Stimulated activated CD8-positive, alpha-beta memory T cell treated with anti-CD3 and anti-CD28 coated beads, Interleukin-4, amount 100 ng/mL, for 4 hours (primary cell): ENCODE measurements at places on chromosomes 1 and 21.

DNA sequence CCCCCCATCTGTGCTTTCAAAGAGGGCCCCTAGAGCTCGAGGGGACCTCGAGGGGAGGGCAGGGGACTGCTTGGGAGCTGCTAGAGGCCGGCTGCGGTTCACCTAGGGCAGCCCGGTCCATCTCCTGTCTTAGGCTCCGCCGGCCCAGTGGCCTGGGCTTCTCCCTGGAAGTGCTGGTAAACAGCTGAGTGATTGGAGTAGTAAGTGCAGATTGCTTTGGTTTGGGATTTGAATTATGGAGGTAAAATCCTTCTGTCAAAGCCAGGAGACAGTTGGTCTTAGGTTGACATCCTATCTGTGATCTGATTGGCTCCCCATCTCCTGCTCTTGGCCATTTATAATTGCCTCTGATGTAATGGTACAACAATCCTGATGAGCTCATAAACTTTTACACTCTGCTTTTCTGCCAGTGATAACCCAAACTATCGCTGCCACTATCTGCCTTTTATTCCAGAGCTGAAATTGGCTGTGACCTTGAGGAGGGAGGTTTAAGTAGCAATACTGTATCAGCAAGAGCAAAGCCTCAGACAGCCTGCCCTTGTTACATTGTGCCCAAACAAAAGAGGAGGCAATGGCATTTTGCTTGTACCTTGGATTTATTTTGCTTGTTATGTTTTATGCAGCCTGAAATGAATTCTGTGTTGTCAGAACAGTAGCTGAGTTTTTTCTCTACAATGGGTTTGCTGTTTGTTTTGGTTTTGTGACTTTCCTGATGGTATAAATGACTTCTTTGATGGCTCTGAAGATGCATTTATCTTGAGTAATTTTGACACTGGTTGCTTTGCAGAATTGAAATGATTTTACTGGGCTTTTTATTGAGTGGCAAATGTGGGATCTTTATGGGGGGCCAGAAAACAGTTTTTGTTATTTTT lies 2.4 kb downstream of the ARID1A start:
- no peak for DNase-seq

GRCh38 chr1:109210058-109210457 lies 3.7 kb upstream of the SARS1 start:
- DNase-seq, result no peak

DNA sequence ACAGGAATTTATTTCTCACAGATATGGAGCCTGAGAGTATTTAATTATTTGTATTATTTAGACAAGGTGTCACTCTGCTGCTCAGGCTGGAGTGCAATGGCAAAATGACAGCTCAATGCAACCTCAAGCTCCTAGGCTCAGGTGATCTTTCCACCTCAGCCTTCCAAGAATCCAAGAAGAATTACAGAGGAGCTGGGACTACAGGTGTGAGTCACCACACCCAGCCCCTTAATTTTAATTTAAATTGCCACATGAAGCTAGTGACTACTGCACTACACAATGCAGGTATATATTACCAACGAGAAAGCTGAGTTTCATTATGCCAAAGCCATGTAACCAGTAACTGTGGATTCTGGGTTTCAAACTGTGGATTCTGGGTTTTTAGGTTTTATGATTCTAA lies 2.1 kb downstream of the KHDC4 start:
- DNase-seq, result no peak

DNA sequence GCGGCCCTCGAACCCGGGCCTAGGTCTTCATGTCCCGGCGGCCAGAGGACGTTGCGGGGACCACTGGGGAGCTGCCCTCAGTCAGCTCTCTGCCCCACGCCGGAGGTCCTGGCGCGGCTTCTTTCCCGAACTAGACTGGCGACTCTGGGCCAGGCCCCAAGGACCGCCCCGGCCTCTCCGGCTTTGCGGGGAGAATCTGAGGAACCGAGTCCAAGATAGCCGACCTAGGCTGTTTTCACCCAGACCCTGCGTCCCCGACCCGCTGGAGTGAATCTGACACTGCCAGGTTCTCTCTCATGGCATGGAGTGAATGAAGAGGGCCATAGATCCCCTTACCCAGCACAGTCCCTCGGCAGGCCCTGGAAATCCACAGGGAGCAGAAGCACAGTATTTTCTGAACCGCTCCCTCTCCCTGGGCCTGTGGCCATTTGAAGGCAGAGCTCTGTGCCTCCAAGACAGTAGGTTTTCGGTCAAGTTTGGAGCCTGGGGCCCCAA lies 9.9 kb upstream of the BARHL2 start:
- no peak for DNase-seq

DNA sequence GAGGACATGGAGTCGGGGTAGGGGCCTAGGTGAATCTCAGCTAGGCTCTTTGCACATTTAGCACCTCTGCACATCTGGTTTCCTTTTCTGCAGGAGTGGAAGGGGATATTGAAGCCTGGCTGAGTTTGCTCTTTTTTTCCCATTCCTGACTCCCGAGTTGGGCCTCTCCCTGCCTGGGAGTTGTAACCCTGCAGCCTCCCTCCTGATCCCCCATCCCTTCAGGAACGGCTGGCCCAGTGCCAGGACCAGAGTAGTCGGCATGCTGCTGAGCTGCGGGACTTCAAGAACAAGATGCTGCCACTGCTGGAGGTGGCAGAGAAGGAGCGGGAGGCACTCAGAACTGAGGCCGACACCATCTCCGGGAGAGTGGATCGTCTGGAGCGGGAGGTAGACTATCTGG lies 836 bp downstream of the OLFML3 start:
- no peak for DNase-seq
